ENCODE measurements at places on chromosomes 13 and 19.
A peak's percentile ranks its signal among the peaks of the same experiment; 100 is the strongest.

DNA sequence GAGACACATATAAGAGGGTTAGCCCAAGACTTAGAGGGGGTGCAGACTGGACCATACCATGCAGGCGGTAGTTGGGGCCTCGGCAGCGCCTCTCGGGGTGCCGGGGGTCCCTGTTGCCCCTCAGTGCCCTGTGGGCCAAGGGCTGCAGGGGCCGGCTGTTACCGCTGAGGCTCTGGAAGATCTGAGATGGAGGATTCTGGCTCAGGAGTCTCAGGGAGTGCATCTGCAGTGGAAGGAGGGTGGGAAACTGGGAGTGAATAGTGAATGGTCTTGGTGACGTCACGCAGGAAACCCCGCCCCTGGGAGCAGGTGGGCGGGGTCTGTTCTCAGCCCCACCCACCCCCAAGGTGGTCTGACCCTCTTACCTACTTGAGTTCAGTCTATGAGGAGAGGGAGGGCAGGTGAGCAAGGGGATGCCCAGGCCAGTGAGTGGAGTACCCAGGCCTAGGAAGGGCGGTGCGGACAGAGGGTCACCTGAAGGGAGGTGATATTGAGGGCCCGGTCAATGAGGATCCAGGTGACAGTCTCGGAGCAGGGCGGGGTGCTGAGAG is 1.7 kb upstream of the DBP start:
- DNase-seq: no peak

DNA sequence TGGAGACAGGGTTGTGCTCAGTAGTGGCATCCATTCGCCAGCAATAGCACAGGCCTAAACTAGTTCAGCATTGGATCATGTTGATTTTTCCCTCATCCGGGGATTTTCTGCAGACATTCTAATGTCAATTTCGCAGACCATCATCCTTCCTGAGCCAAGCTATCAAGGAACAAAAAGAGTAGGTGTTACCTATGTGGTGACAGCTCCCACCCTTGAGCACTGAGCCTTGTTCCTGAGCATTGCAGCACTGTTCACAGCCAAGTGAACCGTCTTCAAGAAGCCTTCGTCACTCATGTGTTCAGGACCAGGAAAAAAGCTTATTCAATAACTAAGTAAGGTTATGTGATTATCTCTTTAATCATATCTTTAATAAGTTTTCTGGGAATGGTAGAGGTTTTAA is 576.2 kb downstream of the UQCRFS1 start:
- DNase-seq: no peak

- no peak for DNase-seq
Observed at GRCh38 chr19:5398693-5399057, 56.5 kb upstream of the ZNRF4 start.

- DNase-seq: no peak
Observed at GRCh38 chr13:49554387-49554786, 31.0 kb downstream of the RCBTB1 start.

DNA sequence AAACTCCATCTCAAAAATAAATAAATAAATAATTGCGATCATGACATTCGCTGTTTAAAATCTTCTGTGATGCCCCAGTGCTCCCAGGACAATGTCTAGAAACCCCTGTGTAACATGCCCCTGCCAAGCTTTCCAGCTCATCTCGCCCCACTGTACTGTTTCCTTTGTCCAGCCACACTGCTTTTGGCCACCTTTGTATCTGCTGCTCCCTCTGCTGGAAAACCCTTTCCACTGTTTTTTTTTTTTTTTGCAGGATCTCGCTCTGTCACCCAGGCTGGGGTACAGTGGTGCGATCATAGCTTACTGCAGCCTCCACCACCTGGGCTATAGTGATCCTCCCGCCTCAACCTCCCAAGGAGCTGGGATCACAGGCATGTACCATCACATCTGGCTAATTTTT is 7.5 kb downstream of the PLAUR start:
- peak; percentile 28 for DNase-seq

- DNase-seq: no peak
Observed at GRCh38 chr13:105083992-105084391, 1451.5 kb downstream of the EFNB2 start.

DNA sequence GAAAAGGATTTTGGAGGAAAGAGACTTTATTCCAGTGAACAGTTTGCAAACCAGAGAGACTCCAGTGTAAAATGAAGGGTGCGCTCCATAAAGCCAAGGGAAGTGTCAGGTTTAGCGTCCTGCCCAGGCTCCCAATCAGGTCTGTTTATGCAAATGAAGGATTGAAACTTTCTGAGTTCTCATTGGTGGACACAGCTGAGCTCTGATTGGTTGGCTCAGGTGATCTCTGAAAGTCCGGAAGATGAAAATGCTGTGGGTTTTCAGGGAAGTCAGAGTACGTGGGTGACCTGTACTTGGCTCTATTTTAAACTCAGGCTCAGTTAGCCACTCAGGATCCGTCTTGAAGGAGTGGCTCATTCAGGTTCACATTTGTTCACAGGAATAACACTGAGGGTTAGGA is 28.7 kb upstream of the CD33 start:
- DNase-seq: no peak

GRCh38 chr19:7251494-7251893 is 42.7 kb downstream of the INSR start:
- no peak for DNase-seq

DNA sequence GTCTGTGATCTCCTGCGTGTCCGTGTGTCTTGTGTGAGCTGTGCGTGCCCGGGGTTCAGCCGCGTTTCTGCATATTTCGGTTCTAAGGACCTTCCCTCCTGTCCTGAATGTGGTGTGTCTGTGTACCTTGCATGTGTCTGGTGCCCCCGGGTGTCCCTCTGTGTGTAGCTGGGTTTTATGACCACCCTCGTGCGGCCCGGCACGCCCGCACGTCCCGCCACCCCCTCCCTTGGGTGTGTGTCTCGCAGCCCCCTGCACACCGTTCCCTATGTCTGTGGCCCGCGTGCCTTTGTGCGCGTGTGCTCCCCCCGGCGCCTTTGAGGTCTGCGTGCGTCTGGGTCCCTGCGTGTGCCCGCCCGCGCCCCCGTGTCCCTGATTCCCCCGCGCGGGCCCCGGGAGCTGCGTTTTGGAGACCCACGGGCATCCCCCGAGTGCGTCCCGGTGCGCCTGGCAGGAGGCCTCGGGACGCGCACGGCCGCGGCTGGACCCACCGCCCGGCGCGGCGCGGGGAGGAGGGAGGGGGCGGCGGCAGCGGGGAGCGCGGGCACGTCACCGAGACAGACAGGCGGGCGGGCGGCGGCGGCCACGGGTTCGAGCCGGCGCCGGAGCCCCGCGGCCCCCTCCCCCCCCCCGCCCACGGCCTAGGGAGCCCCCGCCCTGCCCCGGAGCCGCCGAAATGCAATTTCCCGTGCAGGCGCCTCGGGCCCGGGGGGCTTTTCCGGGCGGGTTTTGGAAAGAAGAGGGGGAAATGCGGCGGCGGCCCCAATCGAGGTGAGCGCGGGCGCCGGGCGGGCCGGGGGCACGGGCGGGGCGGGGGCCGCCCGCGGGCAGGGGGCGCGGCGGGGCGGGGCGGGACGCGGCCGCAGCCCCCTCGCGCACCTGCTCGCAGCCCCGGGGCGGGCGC is 12.0 kb upstream of the NANOS3 start:
- no peak for DNase-seq

DNA sequence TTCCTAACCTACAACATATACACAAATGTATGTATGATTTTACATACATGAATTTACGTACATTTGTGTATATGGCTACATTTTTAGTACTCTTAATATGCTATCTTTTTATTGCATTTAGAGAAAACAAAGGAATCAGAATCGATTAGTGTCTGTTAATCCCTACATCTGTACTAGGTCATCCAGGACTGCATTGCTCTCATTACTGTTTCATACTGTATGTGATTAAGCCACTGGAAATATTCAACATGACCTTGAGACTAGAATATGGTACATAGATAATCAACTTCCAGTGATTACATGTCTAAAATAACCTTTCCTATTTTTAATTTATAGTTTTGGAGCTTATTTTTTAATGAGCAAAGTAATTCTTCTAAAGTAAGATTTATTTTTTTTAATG is 5.3 kb upstream of the MAB21L1 start:
- DNase-seq: no peak

- DNase-seq: no peak
Observed at GRCh38 chr13:74597526-74597925, 463.3 kb upstream of the KLF12 start.

- peak; percentile 7 for DNase-seq
Observed at GRCh38 chr13:80957019-80957655, 616.2 kb upstream of the SPRY2 start.

DNA sequence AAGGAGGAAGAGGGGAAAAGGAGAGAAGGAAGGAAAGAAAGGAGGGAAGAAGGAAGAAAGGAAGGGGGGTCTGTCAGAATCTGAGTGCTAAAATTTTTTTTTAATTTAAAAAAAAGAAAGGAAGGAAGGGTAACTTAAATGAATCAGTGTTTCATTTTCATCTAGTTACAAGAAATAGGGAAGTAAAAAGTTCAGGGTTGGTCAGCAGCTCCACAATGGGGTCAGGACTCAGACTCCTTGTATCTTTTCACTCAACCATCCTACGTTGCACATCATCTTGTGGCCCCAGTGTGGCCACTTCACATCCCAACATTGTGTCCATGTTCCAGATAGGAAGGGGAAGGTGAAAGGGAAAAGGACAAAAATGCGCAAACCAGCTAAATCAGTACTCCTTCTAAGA is 14.3 kb upstream of the FNDC3A start:
- DNase-seq: no peak

DNA sequence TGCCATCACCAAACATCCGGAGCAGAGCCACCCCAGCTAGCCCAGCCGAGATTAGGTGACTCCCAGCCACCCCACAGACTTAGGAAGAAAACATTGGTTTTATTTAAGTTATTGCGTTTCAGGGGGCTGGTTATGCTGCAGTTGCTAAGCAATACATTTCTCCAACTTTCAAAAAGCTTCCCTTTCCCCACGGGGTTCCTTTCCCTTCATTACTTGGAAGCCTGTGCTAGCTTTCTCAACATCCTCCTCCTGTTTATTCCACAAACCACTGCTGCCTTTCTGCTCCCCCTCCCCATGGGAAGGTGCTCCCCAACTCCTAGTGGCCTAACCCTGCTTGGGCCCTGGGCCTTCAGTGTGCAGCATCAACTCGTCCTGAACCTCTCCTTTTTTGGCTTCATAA is 52.6 kb downstream of the CDADC1 start:
- no peak for DNase-seq

Measured in cardiac fibroblast (primary cell).